ENCODE measurements at places on chromosomes 2 and 18.

DNA sequence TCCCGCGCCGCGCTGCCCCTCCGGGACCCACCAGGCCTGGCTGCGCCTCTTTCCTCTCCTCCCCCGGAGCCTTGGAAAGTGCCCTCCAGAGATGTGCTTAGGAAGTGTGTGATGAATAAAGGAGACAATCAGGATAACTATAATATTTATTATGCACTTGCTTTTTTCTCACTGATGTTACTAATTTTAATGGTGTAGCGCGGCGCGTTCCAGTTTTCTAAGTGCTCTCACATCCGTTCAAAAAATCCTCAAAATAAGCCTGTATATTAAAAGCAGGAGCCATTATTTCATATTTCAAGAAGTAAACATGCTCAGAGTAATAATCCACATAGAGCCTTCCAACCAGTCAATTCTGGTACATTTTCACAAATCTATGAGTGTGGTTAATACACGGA lies 941 bp upstream of the MPPE1 start:
- no peak for DNase-seq

DNA sequence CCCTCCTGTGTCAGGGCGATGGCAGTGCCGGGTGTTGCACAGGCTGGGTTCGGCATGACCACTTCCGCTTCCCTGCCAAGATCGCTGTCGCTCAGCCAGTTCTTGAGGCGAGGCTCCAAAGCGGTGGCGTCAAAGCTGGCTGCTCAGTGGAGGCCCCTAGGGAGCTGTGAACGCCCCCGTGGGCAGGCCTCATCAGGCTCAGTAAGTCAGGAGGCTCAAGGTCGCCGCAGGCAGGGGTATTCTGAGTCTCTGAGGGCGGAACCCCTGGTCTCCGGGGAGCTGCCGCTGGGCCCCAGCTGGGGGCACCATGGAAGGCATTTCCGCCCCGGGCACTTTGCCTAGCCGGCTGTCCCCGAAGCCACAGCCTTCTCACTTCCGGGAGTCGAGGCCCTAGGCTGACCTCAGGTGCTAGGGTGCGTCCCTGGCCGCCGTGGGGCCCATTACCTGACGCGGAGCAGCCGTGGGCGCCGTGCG lies 210.4 kb downstream of the SOCS6 start:
- DNase-seq = no peak

DNA sequence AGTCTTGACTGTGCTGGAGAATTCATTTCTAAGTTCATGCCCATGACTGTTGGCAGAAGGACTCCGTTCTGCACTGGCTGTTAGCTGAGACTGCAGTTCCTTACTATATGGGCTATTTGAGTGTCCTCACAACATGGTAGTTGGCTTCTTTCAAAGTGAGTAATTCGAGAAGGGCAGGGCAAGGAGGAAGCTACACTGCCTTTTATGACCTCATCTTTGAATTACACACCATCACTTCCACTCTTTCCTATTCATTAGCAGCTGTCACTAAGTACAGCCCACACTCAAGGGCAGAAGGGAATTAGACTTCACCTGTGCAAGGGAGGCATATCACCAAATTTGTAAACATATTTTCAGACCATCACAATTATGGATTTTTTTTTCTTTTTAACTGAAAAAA lies 55.9 kb upstream of the EPAS1 start:
- DNase-seq = no peak

GRCh38 chr2:68385220-68385906 lies 20.3 kb downstream of the PLEK start:
- DNase-seq = peak; percentile 59
